Caki2 (cell line): ENCODE measurements at places on chromosomes 6 and 20.

DNA sequence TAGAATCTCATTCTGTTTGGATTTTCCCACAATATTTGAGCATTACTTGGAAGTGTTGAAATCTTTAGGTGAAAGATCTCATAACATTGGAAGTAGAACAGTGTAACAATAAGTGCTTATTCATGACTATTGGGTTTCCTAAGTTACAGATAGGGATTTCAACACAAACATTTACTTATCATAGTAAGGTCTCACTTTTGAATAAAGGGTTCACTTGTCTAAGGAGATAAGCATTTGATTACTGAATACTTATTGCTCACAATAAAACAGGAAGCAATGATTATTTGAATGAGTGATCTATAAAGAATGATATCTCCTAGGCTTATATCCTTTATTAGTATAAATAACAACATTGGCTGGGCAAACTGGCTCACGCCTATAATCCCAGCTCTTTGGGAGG, 14.8 kb downstream of the DDX43 start:
- DNase-seq: no peak

DNA sequence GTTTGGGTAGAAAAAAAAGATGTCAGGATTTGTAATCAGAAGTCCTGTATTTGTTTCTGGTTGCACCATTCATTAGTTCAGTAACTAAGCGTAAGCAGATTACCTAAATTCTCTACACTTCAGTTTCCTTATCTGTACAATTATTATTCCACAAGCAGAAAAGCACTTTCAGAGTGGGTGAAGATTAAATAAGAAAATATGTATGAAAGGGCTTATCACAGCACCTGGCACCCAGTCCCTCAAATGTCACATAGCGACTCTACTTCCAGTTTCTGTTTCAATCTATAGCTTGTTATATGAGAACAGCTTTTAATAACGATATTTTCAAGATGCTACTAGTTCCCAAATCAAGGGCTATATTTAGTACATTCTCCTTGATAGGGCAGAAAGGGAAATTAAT, 31.4 kb downstream of the RGS17 start:
- no peak for DNase-seq

DNA sequence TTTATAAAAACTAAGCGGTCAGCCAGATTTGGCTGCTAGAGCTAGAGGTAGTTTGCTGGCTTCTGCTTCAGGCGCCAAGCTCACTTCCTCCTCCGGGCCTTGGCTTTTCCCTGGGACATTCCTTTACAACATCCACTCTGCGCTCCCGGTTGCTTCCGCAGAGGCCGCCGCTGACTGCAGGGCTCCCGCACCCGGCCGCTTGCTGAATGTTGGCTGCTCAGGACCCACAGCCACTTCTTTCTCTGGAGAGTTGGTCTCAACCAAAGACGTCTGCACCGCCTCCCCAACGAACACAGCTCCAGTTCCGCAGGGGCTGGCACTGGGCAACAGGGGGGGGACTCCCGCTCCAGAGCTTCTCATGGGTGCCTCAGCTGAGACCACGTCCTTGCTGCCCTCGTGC, 282.8 kb downstream of the TFAP2C start:
- no peak for DNase-seq

DNA sequence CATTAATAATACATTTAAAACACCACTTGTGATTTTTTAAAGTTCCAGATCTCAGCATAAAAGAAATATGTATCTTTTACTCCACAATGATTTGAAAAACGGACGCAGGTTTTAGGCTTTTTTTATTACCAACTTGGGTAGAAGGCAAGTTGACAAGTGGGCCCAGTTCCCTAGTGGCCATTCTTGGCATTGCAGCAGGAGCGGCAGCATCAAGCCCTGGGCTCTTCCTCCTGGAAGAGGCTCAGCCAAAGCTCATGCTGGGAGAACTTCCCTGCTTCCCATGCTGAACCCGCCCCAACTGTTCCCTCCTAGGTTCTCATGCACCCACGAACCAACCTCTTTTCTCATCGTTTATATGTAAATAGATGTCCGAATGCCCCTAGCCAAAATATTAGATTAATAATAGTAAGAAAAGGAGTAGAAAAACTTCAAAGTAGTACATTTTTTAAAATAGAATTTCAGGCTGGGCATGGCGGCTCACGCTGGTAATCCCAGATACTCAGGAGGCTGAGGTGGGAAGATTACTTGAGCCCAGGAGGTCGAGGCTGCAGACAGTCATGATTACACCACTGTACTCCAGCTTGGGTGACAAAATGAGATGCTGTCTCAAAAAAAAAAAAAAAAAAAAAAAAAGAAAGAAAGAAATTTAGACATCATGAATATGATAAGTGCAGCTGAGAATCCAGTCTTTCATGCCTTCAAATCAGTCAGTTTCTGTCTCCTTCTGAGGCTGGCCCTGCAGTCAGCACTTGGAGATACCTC, 18.2 kb upstream of the MYB start:
- peak; percentile 11 for DNase-seq

- peak; percentile 60 for DNase-seq
These were observed 10.4 kb downstream of the GCNT2 start for GRCh38 chr6:10531503-10531902.

GRCh38 chr6:70423189-70424134, 10.2 kb downstream of the FAM135A start:
- DNase-seq: no peak

- no peak for DNase-seq
These were observed 70.9 kb downstream of the OPN5 start for GRCh38 chr6:47852727-47853126.

GRCh38 chr6:50285735-50286134, 236.0 kb upstream of the DEFB112 start:
- DNase-seq: no peak

GRCh38 chr20:3539311-3540107, 68.7 kb downstream of the ATRN start:
- DNase-seq: no peak

DNA sequence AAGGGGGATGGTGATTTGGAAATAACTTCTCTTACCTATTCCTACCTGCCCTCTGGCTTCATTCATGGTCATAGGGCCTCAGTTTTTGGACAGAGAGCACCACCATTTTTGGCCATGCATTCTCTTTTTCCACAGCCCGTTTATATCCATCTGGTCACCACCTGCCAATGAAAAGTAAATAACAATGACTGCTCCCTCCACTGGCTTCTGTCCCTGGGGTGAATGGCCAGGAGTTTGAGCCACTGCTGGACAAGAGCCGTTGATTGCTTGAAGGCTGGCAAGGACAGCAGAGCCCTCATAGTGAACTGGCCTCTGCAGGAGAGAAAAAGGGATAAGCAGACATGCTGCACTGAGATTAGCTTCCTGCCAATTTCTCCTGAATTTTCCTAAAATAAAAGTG, 261.8 kb downstream of the ADGB start:
- no peak for DNase-seq

GRCh38 chr6:26183581-26184366, 96.5 kb downstream of the HFE start:
- peak; percentile 97 for DNase-seq

- no peak for DNase-seq
These were observed 32.3 kb upstream of the CTNNBL1 start for GRCh38 chr20:37661519-37661918.
